Amniotic stem cell (primary cell): ENCODE measurements at places on chromosomes 11 and 22.

DNA sequence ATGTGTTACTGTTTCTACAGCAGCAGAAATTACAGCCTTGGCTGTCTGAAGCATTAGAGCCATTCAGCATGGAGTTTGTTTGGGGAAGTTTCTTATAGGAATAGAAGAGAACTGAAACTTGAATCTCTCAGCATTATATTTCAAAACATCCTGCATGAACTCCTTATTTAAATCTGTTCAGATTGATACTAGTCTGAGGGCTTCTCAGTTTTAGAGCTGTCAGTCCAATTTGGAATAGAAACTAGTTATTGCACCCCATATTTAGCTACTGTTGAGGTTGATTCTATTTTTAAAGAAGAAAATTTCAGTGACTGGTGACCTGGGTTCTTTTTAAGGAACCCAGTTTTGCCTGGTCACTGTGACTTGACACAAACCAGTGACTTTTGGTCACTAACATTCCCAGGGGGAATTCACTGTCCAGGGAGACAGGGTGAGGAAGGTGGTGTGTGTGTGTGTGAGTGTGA lies 126.0 kb upstream of the TTC12 start:
- no peak for DNase-seq

- no peak for DNase-seq
These were observed 243.5 kb upstream of the ANO3 start for GRCh38 chr11:26088391-26088790.

DNA sequence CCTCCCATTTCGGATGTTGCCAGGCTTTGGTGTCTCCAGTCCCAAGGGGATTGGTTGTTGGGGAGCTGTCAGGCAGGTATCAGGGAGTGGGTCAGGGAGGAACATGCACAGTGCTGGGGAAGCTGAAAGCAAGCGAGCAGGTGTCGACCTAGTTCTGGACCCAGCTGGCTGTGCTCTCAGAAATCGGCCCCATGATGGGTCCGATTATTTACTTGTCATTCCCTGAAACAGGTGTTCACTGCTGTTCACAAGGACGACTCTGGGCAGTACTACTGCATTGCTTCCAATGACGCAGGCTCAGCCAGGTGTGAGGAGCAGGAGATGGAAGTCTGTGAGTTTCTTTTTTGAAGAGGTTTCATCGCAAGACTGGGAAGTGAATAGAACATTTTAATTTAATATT lies 76.8 kb downstream of the JAM3 start:
- DNase-seq, result no peak

- DNase-seq, result no peak
These were observed 1.2 kb downstream of the USP2 start for GRCh38 chr11:119380160-119380826.

DNA sequence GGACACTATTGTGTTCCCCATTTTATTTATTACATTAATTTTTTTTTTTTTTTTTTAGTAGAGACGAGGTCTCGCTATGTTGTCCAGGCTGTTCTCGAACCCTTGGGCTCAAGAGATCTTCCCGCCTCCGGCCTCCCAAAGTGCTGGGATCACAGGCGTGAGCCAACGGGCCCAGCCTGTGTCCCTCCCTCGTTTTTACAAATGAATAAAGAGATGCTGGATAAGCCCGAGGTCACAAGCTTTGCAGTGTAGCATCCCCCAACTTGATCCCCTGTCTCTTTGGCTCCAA lies 297 bp upstream of the MTFP1 start:
- DNase-seq, result no peak

DNA sequence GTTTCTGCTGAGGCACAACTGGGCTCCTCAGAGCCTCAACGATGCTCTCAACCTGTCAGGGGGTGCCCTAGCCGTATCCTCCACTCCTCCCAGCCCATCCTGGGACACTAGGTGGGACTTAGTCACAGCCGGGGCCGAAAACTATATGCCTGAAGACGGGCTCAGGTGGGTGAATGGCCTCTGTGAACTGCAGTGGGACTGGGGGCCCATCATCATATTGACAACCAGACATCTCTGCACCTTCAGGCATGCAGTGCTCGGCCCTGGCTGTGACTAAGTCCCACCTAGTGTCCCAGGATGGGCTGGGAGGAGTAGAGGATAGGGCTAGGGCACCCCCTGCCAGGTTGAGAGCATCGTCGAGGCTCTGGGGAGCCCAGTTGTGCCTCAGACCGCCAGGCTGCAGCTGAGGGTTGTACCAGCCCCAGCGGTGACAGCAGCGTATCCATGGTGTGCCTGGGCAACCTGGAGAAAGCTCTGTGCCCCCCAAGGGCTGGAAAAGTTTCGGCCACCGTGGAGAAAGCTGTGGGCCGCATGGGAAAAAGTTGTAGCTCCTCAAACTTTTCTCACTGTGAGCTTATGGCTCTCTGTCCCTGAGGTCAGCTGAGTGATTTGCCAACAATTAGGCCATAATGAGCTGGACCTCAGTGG lies 88.9 kb downstream of the RRM1 start:
- no peak for DNase-seq

GRCh38 chr22:45817745-45818423 lies 146.2 kb downstream of the ATXN10 start:
- DNase-seq, result no peak

GRCh38 chr11:130344841-130345240 lies 30.1 kb upstream of the ZBTB44 start:
- no peak for DNase-seq

- no peak for DNase-seq
These were observed 16.3 kb downstream of the APOL5 start for GRCh38 chr22:35733791-35734516.

DNA sequence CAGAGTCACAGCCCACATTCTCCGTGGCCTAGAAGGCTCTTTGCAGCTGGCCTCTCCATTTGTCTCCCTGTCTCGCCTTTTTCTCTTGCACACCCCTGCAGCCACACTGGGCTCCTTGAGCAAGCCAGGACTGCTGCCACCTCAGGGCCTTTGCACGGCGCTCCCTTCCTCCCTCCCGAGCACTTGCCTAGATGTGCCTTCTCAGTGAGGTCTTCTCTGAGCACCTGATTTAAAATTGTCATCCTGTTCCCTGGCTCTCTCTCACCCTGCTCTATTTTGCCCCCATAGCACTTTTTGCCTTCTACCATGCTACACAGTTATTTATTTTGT lies 102.9 kb upstream of the THY1 start:
- DNase-seq, result no peak

DNA sequence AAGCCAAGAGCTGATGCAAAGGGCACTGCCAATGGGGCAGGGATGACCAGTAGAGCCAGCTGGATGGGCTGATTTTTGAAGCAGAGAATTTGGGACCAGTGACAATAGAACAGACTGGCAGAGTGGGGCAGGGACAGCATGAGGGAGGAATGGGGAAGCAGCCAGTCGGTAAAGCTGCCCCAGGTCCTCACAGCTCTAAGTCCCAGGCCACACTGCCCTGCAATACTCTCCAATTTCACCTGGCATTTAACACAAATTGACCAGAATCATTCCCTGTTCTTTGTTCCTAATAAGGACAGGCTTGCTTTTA lies 186.9 kb downstream of the CTTN start:
- DNase-seq, result no peak

DNA sequence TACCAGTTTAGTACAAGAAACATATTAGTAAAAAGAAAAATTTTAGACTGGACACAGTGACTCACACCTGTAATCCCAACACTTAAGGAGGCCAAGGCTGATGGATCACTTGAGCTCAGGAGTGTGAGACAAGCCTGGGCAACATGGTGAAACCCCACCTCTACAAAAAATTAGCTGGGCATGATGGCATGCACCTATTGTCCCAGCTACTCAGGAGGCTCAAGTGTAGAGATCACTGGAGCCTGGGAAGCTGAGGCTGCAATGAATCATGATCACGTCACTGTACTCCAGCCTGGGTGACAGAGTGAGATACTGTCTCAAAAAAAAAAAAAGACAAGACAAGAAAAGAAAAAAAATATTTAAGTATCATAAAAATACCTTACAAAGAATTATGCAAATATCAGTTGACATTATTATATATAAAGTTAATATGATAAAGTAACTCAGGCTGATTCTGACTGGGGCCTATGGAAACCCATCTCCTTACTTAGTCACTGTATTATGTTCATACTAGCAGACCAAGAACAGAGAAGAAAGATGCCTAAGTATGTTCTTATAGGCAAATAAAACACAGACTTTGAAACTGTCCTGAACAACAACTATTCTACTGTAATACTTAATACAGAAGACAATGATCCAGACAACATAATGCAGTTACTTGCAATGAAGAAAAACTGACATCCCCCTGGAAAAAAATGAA lies 27.3 kb downstream of the FAM168A start:
- peak; percentile 27 for DNase-seq

DNA sequence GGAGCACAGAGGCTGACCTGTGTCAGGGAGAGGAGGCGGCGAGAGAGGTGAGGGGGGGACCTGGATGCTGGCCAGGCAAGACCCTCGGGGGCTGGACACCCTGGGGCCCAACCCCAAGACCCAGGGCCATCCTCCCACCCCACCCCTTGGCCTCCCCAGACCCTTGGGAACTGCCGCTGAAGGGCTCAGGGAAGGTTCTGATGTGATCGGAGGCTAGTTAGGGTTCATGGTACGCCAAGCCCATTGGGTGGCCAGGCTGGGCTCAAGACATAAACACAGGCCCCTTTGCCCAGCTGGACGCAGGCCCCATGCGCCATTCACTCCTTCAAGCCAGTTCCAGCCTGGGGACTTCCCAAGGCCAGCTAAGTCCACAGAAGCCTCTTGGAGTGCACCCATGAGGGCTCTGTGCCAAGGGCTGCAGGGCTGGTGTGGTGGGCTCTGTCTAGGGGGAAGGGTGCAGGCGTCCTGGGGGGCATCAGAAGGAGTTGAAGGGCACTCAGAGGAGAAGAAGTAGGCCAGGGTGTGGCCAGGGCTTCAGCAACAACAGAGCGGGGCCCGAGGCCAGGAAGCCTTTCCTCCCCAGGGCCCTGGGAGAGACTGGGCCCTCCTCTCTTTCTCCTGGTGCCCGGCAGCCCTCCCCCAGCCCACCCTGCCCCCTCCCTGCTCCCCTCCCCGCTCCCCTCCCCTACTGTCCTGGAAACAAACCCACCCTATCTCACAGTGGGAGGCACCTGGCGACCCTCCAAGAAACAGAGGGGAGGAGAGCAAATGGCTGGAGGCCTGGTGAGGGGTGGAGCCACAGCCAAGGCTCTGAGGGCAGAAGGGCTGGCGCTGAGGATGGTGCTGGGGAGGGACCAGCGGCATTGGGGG lies 12.9 kb downstream of the TSPAN32 start:
- DNase-seq, result no peak

DNA sequence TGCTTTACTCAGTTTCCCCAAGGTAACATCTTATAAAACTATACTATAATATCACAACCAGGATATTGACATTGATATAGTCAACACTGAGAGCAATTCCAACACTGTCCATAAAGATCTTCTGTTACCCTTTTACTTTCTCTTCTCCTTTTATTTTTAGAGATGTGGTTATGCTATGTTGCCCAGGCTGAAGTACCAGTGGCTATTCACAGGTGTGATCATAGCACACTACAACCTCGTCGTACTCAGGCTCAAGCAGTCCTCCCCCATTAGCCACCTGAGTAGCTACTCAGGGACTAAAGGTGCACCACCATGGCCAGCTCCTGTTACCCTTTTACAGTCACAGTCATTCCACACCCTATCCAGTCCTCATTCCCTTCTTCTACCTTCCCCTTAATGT lies 119.7 kb downstream of the CWF19L2 start:
- DNase-seq, result no peak

GRCh38 chr11:46277313-46277621 lies 195 bp upstream of the CREB3L1 start:
- DNase-seq, result peak; percentile 47

- DNase-seq, result no peak
These were observed 11.9 kb upstream of the CD44 start for GRCh38 chr11:35126879-35127581.

GRCh38 chr11:97905101-97905500 lies 1115.6 kb upstream of the CNTN5 start:
- DNase-seq, result no peak

GRCh38 chr22:32080904-32081303 lies 37.8 kb downstream of the SLC5A1 start:
- no peak for DNase-seq

- DNase-seq, result no peak
These were observed 22.5 kb upstream of the DAGLA start for GRCh38 chr11:61657566-61658290.

GRCh38 chr22:45226503-45227186 lies 14.0 kb downstream of the KIAA0930 start:
- DNase-seq, result no peak

- DNase-seq, result no peak
These were observed 14.0 kb downstream of the RPS6KA4 start for GRCh38 chr11:64372802-64373597.

GRCh38 chr22:47043835-47044721 lies 281.6 kb downstream of the TBC1D22A start:
- no peak for DNase-seq

DNA sequence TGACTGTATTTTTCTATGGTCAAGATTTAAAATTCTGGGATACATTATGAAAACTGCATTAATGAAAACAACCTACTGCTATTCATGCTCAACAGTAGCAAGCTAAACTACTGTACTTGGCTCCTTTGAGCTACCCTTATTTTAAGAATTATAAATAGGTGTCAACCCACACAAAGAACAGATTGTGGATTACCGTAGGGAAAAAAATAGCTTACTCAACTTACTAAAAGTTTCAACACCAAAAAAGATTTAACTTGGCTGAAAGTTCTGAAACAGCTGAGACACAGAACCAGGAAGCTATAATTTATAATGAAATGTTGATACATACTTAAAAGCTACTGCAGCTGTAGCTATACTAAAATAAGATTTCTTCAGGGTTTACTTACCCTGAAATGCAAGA lies 10.1 kb downstream of the LIN7C start:
- no peak for DNase-seq

DNA sequence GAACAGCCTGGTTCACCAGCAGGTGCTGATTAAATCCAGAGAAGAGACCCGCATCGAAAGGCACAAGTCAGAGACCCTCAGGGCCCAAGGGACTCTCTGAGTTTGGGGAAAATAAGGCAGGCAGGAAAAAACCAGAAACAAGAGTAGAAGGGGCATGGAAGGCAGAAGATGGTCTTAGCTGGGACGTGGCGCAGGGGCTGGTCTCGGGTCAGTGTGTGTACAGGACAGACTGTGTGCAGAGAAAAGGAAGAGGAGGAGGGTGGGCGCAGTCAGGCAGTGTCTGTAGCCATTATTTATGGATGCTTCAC lies 31.3 kb downstream of the PPP2R1B start:
- no peak for DNase-seq

GRCh38 chr11:26583550-26583949 lies 11.5 kb upstream of the MUC15 start:
- DNase-seq, result no peak

DNA sequence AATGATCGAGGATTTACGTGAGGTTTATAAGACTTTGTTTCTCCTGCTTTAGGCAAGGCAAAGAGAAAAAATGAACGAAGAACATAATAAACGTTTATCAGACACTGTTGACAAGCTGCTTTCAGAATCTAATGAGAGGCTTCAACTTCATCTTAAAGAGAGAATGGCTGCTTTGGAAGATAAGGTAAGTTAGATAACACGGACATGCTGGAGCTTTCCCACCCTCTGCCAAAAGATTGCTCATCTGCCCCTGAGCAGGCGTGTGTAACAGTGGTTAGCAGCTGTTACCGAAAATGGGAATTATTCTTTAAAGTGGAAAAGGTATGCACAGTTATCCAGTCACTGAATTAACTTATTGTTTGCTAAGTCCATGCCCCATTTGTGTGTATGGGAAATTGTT lies 62.8 kb upstream of the CTTN start:
- no peak for DNase-seq
